ENCODE measurements at places on chromosomes 7 and 10.
A peak's percentile ranks its signal among the peaks of the same experiment; 100 is the strongest.

DNA sequence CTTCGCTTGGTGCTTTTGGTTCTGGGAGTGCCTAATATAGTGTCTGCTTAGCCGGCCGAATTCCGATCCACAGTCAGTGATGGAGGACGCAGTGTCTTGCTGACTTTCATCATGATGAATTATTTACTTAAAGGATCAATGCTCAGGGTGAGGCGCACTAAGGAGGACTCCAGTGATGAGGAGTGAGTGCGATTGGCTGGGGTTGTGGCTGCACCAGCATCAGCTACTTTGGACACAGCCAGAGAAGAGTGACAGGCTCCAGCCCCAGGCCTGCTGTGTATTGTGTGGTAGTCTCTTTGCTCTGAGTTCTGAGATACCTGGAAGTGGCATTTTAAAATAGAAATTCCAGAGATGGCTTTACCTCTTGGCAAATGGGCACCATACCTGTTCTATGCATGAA is 73.3 kb upstream of the ANLN start:
- DNase-seq = no peak

DNA sequence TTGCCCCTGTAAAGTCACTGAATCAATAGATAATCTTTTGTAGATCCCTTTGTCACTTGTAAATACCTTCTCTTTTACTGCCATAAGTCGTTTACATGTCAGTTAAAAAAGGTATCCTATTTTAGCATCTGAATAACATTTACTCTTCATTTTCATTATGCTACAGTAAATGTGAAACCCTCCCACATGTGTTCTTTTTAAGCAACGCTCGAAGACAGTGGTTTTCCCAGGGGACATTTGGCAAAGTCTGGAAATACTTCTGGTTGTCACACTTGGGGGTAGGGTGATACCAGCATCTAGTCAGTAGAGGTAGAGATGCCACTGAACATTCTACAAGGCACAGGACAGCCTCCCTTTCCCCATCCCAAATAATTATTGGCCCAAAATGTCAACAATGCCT is 23.7 kb downstream of the ATAD1 start:
- no peak for DNase-seq

- DNase-seq = no peak
Observed at GRCh38 chr7:148982654-148983199, 45.6 kb downstream of the PDIA4 start.

DNA sequence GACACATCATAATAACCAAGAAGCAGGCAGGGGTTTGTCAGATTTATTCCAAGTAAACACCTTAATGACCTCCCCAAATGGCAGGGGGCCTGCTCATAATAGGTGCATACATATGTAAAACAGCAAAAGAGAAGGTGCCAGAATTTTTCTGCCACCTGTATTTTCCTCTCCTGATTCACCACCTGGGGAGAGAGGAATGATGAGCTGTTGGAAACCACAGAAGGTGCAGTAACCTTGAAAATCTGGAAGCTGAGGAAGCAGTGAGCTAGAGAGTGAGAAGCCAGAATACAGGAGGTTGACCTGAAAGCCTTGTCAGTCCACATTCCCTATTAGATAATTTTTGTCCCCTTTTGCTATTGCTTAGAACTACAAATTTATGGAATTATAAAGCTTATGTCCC is 46.2 kb upstream of the PDE1C start:
- no peak for DNase-seq

GRCh38 chr10:36173364-36173763 is 531.3 kb upstream of the FZD8 start:
- no peak for DNase-seq

- DNase-seq = no peak
Observed at GRCh38 chr10:122655524-122656307, 43.9 kb downstream of the C10orf120 start.

DNA sequence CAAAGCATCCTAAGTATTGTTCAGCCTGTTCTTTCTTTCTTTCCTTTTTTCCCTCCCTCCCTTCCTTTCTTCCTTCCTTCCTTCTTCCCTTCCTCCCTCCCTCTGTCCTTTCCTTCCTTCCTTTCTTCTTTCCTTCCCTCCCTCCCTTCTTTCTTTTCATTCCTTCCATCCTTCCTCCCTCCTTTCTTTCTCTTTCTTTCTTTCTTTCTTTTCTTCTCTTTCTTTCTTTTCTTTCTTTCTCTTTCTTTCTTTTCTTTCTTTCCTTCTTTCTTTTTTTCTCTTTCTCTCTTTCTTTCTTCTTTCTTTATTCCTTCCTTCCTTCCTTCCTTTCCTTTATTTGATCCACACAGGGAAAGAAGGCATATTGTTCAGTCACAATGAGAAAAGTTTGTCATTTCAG is 21.2 kb downstream of the PNLIP start:
- DNase-seq = no peak

DNA sequence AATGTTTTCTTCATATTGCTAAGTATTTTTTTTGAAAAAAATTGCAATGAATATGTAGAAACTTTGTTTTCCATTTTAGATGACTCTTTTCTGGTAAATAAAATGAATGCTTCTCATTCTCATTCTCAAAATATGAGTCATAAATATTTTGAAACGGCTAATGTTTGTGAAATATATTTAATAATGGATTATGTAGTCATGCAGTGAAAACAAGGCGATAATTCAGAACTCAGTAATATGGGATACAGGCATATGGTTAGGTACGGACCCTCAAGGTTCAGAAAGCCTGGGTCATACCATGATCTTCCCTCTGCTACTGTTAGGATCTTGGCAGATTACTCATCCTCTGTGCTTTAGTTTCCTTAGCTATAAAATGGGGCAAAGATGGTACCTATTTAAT is 46.2 kb upstream of the SLC39A12 start:
- DNase-seq = no peak

DNA sequence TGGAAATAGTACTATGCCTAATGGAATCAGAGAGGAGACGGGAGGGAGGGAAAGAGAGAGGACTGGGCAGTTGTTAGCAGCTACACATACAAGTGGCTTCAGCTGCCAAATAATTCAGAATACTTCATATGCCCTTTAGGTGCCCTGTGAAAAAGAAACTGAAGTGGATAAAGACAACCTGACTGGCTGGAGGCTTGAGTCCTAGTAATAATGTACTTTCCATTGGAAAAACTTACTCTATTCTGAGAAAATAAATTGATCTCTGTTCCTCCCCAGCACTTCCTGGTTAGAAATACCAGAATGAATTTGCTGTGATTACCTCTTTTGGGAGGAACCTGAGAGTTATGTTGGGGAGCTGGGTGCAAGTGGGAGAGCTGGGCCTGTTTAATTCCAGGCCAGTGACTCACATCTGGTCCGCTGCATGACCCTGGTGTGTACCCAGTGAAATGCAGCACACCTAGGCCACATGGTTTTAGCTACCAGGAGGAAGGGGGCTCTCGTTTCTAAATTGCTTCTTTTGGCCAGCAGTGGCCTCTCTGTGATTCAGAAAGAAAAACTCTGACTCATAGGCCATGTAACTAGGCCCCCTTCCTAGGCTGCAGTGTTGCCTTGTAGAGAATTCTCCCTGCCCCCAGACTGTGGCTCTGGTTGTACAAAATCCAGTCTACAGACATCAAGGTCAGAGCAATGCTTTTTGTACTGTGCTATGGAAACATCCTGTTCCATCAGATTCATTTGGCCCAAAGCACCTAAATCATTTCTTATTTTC is 6.5 kb downstream of the AGFG2 start:
- DNase-seq = peak; percentile 5

GRCh38 chr7:90474284-90475210 is 5.1 kb downstream of the PTTG1IP2 start:
- DNase-seq = no peak

DNA sequence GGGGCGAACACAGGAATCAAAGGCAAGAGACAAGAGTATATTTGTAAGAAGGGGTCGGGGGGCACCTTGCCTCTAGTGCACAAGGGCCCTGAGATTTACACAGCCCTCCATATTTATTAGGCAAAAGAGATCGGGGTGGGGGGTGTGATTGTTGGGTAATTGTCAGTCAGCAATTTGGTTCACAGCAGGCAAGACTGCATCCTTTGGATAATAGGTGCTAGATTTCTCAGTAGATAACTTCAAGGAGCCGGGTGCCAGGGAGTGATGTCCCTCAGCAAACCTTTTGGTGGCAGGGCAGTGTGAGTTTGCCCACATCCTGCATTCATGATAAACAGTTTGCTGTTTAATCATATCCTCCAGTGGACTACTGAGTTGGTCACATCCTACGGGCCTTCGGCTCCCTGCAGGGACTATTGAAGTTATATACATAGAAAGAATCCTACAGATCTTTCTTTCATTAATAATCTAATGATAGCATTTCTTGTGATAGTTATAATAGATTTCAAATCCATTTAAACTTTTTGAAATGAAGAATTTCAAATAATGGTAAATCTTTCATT is 178.5 kb downstream of the GNAI1 start:
- DNase-seq = no peak

- DNase-seq = no peak
Observed at GRCh38 chr10:121087129-121087528, 236.0 kb downstream of the WDR11 start.

GRCh38 chr10:45495438-45496152 is 121.6 kb downstream of the ALOX5 start:
- DNase-seq = no peak

DNA sequence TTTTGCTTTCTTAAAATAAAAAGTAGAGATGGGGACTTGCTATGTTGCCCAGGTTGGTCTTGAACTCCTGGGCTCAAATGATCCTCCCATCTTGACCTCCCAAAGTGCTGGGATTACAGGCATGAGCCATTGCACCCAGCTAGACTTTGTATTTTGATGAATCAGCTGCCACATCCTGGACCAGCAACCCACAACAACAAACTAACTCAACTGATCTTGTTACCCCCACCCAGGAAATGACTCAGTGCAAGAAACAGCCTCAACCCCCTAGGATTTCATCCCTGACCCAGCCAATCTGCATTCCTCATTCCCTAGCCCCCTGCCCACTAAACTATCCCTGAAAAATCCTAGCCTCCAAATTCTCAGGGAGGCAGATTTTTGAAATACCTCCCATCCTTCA is 123.8 kb downstream of the IPMK start:
- DNase-seq = no peak

DNA sequence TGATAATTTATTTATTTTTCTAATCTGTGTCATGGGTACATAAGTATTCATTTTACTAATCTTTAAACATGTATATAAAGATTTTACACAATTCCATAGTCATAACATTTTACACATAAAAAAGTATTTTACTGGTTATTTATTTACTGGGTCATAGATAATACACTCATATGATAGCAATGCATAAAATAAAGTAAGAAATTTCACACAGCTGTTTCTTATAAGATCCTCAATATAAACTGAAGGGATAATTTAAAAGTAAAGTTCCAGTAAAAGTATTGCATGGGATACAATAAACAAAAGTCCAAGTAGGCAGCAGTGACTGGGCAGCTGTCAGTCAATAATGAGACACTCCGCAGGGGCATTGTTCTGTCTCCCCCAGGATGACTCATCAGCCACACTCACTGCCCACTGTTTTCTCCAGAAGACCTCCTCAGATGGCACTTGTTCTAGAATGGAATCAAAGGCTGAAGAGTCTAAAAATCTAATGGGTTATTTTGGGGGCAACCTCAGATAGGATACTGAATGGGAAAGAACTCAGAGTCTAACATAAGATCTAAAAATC is 32.7 kb downstream of the DPY19L1 start:
- DNase-seq = no peak

- no peak for DNase-seq
Observed at GRCh38 chr10:76667408-76668370, 969.9 kb downstream of the KCNMA1 start.

DNA sequence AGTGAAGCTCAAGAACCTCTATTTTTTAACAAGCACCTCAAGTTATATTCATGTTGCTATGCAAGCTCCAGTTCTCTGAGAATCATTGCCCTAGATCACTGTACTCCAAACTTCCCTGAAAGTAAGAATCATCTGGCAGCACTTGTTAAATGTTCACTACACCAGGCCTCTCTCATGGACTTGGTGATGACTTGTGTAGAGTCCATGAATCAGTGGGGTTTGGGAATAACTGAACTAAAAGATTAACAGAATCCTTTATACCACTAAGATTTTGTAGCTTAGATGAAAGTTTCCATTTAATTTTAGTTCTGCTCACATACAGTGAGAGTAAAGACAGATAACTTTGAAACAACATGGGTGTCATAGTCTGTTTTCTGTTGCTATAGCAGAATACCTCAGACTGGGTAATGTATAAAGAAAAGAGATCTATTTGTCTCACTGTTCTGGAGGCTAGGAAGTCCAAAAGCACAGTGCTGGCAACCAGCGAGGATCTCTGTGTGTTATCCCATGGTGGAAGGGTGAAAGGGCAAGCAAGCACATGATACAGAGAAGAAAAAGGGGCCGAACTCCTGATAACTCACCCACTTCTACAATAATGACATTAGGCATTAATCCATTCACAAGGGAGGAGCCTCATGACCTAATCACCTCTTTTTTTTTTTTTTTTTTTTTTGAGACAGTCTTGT is 27.9 kb upstream of the AOAH start:
- DNase-seq = no peak

DNA sequence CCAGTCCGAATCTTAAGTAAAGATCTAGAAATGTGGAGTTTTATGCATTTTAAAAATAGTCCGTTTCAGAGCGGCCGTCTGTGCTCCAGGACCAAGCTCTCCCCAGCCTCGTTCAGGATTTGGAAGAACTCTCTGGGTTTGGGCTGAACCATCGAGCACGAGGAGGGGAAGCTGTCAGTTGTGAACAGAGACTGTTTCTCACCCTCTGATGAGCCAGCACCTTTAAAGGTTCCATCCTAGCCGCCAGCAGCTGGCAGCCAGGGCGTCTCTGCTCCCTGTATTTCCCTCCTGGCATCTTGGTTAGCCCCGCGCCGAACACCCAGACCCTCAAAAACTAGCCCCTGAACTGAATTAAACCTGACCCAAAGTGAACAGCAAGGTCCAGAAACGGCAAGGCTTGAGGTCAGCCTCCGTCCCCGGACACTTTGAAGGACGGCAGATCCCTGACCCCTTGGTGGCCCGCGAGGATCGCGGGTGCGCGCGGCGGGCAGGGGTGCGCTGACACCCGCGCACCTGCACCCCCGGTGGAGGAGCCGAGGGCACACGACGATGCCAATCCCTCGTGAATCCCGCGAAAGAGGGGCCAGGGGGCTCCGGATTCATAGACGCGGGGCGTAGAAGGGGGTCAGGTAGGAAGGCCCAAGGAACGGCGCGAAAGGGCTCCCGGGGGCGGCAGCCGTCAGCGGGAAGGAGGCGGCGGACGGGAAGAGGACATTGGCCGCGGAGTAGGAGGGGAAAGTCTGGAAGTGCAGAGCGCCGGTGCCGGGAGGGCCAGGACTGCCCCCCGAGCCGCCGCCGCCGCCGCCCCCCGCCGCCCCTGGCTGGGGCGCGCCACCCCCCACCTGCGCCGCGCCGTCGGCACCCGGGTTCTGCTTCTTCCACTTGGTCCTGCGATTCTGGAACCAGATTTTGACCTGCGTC is 2.7 kb downstream of the NKX1-2 start:
- DNase-seq = no peak

Data from NCI-H774 (cell line).